ENCODE measurements at places on chromosomes 5 and 9.

- DNase-seq, result peak; percentile 4
These were observed 190.6 kb downstream of the MAT2B start for GRCh38 chr5:163695830-163696578.

DNA sequence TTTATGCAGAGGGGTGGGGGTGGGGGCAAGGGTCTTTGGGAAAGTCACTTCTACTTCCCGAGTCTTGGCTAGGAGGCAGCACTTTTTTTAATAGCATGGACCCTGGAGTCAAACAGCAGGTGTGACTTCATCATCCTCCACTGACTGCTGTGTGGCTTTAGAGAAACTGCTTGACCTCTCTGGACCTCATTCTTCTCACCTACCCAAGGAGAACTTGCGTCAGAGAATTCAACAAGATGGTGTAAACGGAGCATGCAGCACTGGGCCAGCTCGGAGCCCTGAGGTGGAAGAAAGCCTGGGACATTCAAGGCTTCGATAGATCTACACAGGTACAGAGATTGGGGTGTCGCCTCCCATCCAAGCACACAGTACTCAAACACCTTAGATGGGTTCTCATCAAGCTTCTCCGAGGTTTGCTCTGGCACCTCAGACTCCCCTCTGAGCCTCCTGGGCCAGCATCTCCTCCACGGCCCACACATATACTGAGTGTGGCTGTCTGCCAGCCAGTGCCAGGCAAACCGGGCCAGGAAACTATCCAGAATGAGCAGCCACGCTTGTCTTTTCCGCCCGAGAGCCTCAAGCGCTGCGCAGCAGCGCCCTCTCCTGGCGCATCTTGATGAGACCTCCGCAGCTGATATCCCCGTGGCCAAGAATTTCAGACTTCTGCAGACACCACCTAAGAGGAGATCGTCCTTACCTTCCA, 4.6 kb upstream of the SLC25A48 start:
- DNase-seq, result peak; percentile 85

- no peak for DNase-seq
These were observed 767 bp upstream of the ZDHHC11 start for GRCh38 chr5:851553-851952.

DNA sequence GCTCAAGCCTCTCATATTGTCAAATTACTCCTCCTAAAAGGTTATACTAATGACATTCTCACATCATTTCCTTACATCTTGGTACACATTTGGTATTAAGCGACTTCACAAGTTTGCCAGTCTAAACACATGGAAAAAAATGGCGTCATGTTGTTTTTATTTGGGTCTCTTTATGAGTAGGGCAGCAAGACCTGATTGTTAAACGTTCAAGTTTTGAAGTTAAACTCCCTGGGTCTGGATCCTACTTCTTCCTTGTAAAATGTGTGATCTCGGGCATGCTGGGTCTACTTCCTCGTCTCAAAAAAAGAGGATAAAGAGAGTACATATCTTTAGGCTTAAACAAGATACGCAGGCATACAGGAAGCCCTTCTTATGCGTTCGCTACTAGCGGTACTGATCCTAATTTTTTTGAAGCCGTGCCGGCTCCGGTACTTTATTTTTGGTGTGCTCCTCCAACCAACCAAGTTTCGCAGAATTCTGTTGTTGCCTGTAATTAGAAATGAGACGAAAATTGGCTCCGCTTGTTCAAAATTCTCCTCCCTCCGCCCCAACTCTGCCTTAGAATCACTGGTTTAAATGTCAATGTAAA, 596 bp upstream of the CDC37L1 start:
- DNase-seq, result no peak

DNA sequence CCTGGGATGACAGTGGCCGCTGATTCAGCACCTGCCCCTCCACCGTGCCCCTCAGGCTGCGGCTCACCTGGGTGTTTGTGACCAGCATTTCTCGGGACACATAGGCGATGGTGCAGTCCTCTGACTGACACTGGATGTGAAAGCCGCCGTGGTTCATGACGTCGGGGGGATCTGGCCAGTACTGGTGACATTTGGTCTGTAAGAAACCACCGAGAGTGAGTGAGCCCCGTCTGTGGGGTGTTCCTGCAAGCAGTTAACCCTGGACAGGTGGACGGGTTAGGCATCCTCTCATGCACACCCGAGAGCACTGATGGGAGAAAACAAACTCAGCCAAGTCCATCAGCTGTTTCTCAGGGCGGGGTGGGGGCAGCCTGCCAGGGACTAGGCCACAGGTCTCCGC, 62.5 kb upstream of the EPB41L4B start:
- DNase-seq, result no peak

GRCh38 chr5:126707080-126707479, 69.9 kb upstream of the LMNB1 start:
- DNase-seq, result no peak

GRCh38 chr9:134885679-134886412, 5.2 kb downstream of the FCN2 start:
- DNase-seq, result no peak

GRCh38 chr5:34957857-34958690, 28.7 kb downstream of the DNAJC21 start:
- peak; percentile 18 for DNase-seq

GRCh38 chr9:114513055-114513958, 8.0 kb upstream of the WHRN start:
- no peak for DNase-seq

DNA sequence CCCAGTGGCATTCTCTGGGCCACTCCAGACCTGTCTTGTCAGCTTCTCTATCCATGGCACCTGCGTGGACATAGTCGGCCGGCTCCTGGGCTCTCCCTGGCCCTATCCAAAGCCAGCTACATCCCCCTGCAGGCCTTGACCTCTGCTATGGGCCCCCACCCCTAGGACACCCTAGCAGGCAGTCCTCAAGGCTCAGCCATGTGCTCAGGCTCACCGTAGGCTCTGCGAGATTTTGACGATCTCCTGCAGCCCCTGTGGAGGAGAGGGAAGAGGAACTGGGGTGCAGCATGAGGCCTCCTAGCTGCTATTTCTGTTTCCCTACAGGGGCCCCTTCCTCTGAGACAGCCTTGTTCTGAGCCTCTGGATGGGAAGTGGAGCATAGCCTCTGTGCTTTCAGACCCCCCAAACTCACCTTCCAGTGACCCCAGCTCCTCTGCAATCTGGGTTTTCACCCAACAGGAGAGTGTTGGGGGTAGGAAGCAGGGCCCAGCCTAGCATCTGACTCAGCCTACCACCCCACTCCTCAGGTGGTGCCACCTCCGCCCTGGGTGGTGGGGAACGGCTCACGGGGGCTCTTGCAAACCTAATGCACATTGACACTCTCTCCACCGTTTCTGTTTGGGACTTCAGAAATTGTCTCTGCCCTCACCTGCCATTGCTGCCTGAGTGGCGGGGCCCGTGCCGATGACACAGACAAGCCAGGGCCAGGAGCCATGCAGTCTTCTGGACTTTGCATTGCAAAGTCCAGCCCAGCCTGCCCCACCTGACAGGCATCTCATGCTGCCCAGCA, 36.7 kb downstream of the HRH2 start:
- no peak for DNase-seq

DNA sequence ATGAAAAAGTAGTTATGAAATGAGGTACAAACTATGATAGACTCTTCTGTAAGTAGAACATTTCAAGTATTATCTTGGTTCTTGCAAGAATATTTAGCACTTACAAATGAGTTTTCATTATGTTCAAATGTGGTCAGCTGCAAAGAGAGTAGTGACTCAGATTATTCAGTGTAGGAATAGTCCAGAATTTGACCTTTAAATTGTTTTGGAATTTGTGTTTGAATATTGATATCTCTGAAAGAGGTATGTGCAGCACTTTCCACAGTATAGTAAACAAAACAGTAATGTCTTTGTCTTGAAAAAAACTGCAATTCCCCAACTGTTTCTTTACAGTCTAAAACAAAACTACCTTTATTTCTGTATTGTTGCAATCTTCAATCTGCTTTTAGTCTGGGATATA, 56.1 kb downstream of the WDR70 start:
- DNase-seq, result no peak

DNA sequence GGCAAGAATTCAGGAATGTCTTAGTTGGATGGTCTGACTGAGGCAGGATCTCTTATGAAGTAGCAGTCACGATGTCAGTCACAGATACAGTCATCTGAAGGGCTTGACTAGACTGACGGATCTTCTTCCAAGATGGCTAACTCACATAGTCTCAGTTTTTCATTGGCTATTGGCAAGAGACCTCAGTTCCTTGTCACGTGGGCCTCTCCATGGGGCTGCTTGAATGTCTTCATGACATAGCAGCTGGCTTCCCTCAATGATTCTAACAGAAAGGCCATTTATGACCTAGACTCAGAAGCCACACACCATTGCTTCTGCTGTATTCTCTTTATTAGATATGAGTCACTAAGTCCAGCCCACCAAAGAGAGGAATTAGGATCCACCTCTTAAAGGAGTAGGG, 4.7 kb downstream of the APC start:
- no peak for DNase-seq

DNA sequence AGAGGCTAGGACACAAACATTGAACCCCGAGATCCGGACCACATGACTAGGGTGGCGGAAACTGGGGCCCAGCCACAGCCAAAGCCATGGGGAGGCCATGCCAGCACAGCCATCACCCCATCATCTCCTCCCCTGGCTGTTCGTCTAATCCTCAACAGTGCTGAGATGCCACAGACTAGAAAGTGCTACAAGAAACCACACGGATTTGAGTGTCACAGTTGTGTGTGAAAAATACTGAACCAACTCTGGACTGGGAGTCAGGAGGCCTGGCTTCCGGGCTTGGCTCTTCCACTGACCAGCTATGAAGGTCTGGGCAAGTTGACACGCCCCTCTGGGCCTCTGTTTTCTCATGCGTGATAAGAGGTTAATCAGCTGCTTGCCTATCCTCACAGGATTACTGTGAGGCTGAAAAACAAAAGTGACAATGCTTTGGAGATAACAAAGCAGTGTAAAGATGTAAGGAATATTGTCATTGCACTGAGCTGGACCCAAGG, 38.8 kb upstream of the SHB start:
- no peak for DNase-seq

GRCh38 chr5:115579747-115580173, 22.5 kb downstream of the TICAM2 start:
- DNase-seq, result no peak

- no peak for DNase-seq
These were observed 25.2 kb upstream of the OLFM1 start for GRCh38 chr9:135062254-135062653.

DNA sequence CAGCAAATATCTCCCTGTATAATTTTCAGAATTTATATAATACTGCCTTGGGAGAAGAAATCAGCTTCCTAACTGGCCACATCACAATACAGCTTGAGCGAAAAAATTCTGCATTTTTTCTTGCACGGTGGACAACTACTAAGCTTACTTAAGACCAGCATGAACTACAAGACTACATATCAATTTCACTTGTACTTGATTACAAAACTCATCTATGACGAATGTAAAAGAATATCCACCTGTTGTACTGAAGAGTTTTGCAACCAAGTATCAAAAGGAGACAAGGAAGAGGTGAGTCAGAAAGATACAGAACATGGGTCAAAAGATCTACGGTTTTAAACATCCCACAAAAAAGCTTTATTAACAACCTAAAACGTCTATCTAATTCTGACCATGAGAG, 279.4 kb downstream of the BNC2 start:
- DNase-seq, result no peak

- no peak for DNase-seq
These were observed 3.8 kb downstream of the FAM114A2 start for GRCh38 chr5:154034944-154035343.

DNA sequence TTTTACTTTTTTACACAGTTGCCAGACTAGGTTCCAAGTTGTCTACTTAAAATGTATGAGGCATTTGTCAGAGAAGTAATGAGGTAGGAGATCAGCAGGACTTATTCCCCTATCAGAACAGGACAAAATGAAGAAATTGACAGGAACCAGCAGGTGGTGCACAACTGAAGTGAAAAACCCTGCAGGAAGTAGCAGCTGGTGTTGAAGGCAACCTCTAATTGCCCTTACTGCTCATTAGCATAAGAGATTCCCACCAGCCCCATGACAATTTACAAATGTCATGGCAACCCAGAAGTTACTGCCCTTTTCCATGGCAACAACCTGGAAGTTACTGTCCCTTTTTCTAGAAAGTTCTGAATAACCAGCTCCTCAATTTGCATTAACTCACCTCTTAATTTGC, 5.4 kb downstream of the PCDHB15 start:
- no peak for DNase-seq

DNA sequence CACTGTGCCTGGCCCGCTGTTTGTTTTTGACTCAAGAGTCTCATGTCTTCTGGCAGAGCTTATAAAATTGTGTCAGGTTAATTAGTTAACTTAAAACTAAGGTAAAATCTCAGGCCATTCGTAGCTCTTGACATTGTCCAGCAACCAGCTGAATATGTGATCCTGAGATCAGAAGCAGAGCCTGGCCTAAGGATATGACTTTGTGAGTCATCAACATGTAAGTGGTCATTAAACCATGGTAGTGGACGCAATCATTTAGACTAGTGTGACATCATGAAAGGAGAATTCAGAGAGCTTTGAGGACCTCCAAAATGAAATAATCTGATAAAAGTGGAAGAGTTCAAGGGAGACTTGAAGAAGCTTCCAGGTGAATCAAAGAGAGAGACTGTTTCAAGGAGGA, 23.3 kb downstream of the SPZ1 start:
- DNase-seq, result no peak

GRCh38 chr5:54514841-54515432, 2.6 kb upstream of the SNX18 start:
- no peak for DNase-seq

- DNase-seq, result no peak
These were observed 75.5 kb downstream of the CACNA1B start for GRCh38 chr9:137952976-137953666.

- DNase-seq, result no peak
These were observed 382.2 kb upstream of the TLE4 start for GRCh38 chr9:79189511-79189924.

DNA sequence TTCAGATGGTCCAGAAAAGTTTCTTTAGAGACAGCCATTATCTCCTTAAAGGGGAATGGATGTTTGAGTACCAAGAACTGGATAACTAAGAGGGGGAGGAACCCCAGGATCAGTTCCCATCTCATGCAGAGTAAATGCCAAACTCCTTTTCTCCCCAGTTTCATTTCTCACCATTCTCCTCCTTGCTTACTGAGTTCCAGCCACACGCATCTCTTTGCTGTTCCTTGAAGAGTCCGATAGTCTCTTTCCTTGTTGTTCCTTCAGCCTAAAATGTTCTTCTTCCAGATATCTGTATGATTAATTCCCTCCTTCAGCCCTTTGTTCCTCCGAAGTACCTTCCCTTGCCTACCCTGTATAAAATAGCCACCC, 30.0 kb downstream of the KDM4C start:
- DNase-seq, result no peak

DNA sequence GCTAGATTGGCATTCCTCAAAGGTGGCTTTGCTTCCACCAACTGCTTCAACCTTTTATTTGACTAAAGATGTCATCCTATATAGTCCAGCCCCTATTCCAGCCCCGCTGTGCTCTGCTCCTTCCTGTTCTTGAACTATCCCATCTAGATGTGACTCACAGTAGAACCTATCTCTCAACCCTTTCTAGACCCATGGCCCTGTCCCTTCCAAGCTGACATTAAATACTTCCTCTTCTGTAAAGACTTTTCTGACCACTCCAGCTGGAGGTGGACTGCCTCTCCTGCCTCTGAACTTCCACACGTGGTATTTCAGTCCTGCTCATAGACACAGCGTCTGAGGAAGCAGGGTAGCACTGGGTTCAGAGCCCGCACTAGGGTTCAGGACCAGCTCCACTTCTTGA, 32.4 kb downstream of the OSTF1 start:
- DNase-seq, result no peak

Data from frontal cortex (tissue), 4 donors.